Stimulated activated CD8-positive, alpha-beta memory T cell treated with anti-CD3 and anti-CD28 coated beads, Interleukin-2, amount 100 ng/mL, for 1 hour (primary cell): ENCODE measurements at places on chromosomes 5 and 9.

- DNase-seq, result no peak
Measured at GRCh38 chr9:34686231-34686630, 4.8 kb downstream of the CCL19 start.

DNA sequence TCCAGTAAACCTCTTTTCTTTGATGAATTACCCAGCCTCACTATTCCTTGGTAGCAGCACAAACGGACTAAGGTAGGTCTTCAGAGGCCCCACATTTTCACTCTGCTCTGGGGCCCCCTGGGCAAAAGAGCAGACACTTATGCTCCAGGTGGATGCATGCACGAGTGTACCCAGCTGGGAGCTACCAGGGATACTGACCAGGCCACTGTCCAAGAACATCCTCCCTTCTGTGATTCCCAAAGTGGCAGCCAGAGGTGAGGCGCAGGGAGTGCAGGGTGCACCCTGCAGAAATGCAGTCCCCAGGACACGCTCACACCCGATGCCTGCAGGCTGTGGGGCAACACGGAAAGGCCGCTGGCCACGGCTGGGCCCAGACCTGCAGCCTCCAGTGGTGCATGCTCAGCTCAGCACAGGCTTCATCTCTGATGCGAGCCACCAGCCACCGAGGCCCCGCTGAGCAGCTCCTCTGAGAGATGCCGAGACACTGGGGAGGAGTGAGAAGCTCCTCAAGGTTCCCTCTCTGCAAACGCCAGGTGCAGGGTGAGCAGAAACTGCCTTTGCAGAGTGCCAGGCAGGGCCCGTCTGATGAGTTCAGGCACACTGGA is 48.1 kb upstream of the OLFM1 start:
- no peak for DNase-seq

- DNase-seq, result no peak
Measured at GRCh38 chr9:87011551-87011950, 64.2 kb upstream of the GAS1 start.

DNA sequence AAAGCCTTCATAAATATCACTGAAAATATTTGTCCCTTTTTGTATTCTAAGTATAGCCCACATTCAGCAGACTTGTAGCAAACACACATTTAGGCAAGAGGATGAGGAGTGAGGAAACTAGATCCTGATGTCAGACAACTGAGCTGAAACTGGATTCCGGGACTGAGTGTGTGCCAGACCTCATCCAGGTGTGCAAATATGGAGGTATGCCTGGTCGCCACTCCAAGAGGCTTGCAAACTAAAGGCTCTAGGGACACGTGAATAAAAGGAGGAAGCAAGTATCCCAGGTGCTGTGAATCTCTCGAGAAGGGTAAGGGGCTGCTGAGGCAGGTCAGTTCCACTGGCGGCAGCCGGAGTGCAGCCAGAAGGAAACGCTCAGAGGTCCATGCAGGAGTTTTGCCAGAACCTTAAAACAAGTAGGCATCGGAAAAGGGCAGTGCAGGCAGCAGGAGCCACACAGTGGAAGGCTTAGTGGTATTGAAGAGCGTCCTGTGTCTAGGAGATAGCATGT is 77.4 kb upstream of the ALDH1B1 start:
- no peak for DNase-seq

GRCh38 chr9:123997665-123998277 is 13.8 kb upstream of the LHX2 start:
- DNase-seq, result no peak

DNA sequence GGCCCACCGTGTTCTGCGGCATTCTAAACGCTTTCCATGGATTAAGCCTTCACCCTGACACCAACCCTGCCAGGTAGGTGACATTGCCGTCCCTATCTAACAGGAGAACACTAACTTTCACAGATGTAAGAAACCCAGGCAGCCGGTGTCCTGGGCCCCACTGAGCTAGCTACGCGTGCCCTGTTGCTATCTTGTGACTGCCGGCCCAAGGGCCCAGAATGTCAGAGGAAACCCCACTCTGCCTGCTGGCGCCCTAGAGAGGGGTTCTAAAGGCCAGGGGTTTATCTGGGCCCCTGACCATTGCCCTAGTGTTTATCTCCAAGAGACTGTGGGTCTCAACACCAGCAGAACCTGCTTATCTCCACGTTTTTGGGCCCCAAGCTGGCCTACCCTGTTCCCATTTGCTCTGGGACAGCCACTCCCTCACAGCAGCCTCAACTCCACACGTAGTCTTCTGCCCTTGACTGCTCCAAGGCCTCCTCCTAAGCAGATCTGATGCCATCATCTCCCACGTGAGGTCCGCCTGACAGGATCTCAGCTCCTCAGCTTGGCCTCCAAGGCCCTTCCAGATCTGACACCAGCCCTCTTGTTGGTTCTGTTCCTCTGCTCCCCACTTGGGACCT is 18.1 kb upstream of the ZBTB34 start:
- DNase-seq, result no peak

- no peak for DNase-seq
Measured at GRCh38 chr5:135095052-135095715, 61.2 kb upstream of the PITX1 start.

GRCh38 chr5:74767579-74767913 is 497 bp downstream of the NSA2 start:
- no peak for DNase-seq
